ENCODE measurements at places on chromosomes 3 and 15.

DNA sequence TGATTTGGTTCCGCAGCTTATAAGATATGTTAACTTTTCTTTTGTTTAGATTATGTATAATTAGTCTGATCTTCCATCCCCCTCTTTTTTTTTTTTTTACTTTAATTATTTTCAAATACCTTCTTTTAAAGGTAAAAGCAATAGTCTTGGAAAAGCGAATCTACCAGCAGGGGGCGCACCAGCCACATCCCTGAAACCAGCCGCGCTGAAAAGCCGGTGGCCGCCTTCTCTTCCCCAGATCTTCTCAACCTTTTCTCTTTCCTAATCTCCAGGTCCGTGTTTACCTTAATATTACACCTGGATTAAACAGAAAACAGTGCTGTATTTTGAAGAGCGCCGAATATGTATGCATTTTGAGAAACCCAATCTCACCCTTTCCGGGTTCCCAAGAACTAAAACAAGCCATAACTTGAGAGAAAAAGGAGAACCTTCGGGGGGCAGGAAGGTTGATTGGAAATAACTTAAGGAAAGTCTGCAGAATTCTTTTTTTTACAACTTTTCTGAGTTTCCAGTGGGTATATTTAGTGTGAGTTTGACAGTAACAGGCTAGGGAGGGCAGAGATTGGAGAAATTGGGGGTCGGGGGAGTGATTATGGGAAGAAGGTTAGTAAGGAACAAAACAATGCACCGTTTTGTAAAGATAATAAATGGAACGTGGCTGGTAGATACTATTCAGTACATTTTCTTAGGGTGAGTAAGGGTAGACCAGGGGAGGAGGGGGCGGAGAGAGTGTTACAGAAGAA, 2.0 kb upstream of the SOX2 start:
- DNase-seq: no peak

- DNase-seq: no peak
These were observed 32.9 kb upstream of the CYP11A1 start for GRCh38 chr15:74400313-74400860.

GRCh38 chr15:83094583-83094982, 12.9 kb upstream of the TM6SF1 start:
- DNase-seq: no peak

DNA sequence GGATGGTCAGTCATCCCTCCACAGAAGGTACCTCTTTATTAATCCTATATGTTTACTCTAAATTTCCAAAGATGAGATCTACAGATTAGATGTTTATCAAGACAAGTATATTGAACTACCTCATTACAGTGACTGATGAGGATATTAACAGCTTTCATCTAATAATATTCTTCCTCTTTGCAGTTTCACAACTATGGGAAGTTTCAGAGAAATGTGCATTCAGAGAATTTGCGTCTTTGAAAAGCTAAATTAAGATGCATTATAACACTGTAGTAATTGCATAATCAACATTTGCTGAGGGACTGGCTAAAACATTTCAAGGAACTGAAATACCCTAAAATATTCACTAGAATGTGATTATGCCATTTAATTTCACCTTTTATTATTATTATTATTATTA, 46.7 kb downstream of the MCF2L2 start:
- no peak for DNase-seq

DNA sequence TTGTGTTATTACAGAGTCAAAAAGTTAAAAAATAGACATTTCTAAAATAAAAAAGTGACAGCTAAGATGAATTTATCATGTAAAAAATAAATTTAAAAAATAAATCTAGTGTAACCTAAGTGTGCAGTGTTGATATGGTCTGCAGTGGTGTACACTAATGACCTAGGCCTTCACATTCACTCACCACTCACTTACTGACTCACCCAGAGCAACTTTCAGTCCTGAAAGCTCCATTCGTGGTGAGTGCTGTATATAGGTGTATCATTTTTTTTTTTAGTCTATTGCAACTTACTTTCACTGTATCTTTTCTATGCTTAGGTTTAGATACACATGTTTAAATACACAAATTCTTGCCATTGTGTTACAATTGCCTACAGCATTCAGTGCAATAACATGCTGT, 459.4 kb upstream of the ROBO1 start:
- no peak for DNase-seq

- DNase-seq: peak; percentile 29
These were observed 38.0 kb upstream of the COPB2 start for GRCh38 chr3:139427283-139428060.

GRCh38 chr15:34754674-34755418, at the start of gene GJD2:
GJD2 (minus strand) TSS chr15:34754998; CDS start chr15:34754488, 510 bp downstream.
- peak; percentile 13 for DNase-seq

DNA sequence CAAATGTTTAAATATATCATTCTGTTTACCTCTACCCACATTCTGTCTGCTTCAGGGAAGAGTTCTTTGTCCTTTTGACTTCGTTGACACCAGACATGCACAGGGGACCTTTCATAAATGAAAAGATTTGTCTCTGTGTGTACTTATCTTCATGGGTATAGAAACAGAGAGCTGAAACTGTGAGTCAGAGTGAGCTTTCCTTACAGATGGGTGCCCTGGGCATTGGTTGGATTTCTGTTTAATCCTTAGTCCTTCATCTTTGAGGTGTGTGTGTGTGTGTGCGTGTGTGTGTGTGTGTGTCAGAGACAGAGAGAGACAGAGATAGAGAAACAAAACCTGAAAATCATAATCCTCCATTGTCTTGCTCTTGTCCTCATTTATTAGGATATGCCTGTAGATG, 517.4 kb downstream of the TUSC7 start:
- no peak for DNase-seq

DNA sequence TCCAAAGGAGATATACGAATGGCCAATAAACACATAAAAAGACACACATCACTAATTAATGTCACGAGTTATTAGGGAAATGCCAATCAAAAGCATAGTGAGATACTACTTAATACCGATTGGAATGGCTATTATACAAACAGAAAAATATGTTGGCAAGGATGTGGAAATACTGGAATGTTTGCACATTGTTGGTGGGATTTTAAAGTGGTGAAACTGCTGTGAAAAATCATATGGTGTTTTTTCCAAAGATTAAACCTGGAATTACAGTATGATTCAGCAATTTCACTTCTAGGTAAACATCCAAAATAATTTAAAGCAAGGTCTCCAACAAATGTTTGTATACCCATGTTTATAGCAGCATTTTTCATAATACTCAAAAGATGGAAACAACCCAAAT, 765.5 kb downstream of the VGLL3 start:
- DNase-seq: no peak

- DNase-seq: no peak
These were observed 12.8 kb downstream of the SENP7 start for GRCh38 chr3:101500208-101500607.

GRCh38 chr15:28085489-28086174, 13.5 kb downstream of the OCA2 start:
- DNase-seq: no peak

GRCh38 chr3:186268616-186269448, 93.2 kb downstream of the DGKG start:
- DNase-seq: peak; percentile 22

- peak; percentile 33 for DNase-seq
These were observed 159.9 kb downstream of the MAGI1 start for GRCh38 chr3:65878831-65879230.

DNA sequence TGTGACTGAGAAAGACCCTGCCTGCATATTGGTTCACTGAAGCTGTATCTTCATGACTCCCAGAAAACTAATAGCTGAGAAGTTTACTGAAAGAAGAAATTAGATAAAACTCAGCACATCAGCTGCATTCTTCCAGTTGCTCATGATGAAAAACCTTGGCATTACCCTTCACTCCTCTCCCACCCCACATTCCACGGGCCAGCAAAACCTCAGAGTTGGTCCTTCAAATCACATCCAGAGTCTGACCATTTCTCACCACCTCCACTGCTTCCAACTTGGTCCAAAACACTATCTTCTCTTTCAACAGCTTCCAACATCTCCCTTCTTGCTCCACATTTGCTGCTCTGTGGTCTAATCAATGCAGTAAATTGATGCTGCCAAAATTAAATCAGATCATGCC, 97.1 kb downstream of the CD47 start:
- DNase-seq: no peak

DNA sequence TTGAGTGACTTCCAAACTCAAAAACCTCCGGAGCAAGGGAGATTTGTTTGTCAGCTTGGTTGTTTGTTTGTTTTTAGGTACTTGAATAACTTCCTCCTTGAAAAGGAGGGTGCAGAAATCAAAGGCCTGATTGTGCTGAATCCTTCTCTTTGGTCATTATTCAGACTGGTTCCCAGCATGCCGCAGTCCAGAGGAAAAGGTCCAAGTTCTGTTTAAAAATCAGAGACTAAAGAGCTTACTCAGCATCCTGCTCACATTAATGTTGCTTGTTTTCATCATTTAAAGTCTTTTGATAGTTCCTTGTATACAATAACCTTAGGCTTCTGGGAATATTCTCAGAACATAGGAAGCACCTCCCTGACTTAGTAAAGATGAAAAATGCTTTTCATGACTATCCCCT, 982 bp upstream of the SCG3 start:
- DNase-seq: no peak

- DNase-seq: no peak
These were observed 7.1 kb downstream of the FAM81A start for GRCh38 chr15:59444980-59445545.

Measured in iPS DF 6.9 (cell line).